ENCODE measurements at places on chromosomes 12 and 14.

GRCh38 chr12:94560431-94561221, 89.7 kb downstream of the TMCC3 start:
- DNase-seq, result peak; percentile 21

DNA sequence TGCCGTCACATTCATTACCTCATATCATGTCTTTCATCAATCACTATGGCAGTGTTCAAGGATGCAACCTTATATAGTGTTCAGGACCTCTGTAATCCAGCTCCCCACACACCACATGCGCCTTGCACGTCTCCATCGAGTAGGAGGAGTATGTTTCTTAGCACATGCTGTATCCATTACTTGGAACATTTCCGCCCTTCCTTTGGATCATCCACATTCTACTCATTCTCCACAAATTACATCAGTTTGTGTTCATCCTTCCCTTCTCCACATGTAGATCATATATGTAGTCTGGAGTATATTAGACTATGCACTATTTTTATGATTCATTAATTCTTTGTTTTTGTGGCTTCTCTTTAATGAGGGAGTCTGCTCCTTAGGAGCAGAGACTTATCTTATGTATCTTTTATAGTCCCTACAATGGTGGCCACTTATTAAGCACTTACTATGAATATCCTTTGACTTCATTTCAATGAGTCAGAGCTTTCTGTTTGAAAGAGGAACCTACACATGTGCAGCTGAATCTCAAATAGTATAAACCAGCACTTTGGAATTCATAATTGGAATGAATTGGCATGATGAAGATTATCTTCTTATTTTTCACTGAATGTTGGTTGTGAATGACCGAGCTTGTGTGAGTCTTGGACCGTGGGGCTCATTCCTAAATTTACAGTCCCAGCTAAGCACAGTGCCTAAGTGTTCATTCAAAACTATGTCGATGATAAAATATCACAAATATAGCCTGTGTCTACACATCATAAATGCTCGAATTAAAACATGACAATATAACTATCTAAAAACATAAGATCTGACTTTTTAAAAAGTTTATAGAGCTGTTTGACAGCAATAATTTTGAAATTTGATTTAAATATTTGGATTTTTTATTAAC, 30.2 kb upstream of the NPAS3 start:
- no peak for DNase-seq

GRCh38 chr12:69475237-69475975, 5.2 kb downstream of the FRS2 start:
- peak; percentile 68 for DNase-seq

- DNase-seq, result peak; percentile 75
Measured at GRCh38 chr12:80625901-80626300, 81.5 kb upstream of the MYF6 start.

GRCh38 chr14:60632257-60632656, 17.0 kb downstream of the SIX1 start:
- no peak for DNase-seq

DNA sequence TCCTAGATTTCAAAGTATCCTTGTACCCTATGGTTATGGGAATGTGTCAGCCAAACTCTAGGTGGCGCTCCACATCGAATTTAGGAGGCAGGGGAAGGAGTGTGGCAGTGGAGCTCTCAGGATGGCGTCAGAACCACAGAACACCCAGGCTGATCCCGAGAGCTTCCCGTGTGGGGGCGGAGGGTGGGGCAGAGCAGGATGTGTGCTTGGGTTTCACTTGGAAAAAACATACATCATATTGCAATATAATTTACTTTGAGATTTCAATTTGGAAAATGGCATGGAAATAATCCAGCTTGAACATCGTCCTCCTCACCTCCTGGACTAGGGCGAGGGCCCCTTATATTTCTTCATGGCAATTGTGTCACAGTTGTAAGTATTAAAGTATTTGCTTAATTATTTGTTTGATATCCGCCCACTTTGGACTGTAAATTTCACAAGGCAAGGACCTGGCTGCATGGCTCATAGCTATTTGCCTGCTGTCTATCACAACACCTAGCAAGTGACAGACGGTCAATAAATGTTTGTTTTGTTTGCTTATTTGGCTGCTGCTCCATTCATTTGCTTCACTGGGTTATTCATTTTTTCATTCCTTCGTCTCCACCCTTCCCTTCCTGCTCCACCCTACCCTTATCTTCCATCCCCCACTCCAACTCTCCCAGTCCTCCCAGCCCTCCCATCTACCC, 221.5 kb upstream of the HMGA2 start:
- DNase-seq, result peak; percentile 98

Data from adipocyte (in vitro differentiated cells).